Natural killer cell (primary cell): ENCODE measurements at places on chromosomes 7 and 10. TPM values are rescaled to one million over a fixed set of nuclear protein-coding genes. Genes with fewer than 3 reads are reported as not detected.

SPDYE9 gene
- not detected for total RNA-seq

EFCAB10 gene
- total RNA-seq: 1.9 TPM

LFNG gene
- 176 TPM for total RNA-seq

OR2A5 gene
- not detected for total RNA-seq

CADPS2 gene
- total RNA-seq: not detected

ZNF853 gene
- total RNA-seq: 6.5 TPM

SUV39H2 gene
- 3.8 TPM for total RNA-seq

GFRA1 gene
- total RNA-seq: not detected

GALNT17 gene
- not detected for total RNA-seq

NCF1 gene
- 62.2 TPM for total RNA-seq

MBL2 gene
- not detected for total RNA-seq

CLCN1 gene
- total RNA-seq: 0.19 TPM

RPEL1 gene
- total RNA-seq: not detected

NPSR1 gene
- not detected for total RNA-seq

- DNase-seq: no peak
Observed at GRCh38 chr7:94182066-94182465, 177.9 kb upstream of the BET1 start.

DNA sequence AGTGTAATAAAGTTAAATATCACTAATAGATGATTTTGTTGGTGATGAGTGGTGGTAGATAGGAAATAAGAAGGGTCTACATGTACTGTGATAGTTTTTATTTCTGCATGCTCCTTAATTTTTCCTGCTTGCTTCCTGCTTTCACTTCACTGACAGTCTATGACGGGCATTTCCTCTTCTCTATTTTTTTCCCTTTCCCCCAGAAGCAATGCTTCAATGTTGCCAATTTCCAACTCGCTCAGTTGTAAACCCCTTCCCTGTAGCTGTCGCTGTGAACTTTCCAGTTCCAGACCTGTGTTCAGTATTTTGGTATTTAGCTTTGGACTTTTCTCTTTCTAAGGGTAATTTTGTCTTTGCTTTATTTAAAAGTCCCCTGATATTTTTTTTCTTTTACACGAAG, 123.5 kb upstream of the AGR3 start:
- no peak for DNase-seq

DNA sequence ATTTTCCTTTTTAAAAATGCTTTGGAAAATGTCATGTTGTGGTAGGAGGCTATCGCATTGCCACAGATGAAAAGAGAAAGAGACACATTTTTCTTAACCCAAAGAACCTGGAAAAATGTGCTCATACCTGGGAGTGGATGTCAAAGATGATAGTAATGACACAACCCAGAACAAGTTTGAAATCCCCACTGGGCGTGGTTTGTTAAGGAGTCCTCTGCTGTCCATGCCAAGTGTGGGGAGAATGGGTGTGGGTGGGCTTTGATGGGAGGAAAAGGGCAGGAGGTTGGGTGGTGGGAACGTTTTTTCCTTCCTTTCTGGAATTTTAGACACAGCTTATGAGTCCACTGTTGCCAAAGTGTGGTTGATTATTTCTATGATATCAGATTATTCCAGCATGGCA, 10.9 kb downstream of the OPTN start:
- no peak for DNase-seq

DNA sequence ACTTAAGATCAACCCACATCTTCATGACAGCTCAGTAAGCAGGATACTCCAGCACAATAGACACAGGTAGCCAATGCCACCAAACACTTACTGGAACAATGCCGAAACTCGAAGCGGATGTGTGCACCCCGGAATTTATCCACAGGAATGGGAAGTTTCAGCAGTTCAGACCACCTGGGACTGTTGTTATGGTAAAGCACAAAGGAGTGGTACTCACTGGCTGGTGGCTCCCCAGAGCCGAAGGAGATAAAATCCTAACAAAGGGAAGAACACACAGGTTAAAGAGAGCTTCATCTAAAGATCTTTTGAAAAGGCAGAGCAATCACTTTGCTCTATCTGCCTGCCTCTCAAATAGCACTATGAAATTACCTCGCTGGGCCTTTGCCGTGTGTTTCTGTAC, 305.9 kb downstream of the DOCK4 start:
- no peak for DNase-seq

DNA sequence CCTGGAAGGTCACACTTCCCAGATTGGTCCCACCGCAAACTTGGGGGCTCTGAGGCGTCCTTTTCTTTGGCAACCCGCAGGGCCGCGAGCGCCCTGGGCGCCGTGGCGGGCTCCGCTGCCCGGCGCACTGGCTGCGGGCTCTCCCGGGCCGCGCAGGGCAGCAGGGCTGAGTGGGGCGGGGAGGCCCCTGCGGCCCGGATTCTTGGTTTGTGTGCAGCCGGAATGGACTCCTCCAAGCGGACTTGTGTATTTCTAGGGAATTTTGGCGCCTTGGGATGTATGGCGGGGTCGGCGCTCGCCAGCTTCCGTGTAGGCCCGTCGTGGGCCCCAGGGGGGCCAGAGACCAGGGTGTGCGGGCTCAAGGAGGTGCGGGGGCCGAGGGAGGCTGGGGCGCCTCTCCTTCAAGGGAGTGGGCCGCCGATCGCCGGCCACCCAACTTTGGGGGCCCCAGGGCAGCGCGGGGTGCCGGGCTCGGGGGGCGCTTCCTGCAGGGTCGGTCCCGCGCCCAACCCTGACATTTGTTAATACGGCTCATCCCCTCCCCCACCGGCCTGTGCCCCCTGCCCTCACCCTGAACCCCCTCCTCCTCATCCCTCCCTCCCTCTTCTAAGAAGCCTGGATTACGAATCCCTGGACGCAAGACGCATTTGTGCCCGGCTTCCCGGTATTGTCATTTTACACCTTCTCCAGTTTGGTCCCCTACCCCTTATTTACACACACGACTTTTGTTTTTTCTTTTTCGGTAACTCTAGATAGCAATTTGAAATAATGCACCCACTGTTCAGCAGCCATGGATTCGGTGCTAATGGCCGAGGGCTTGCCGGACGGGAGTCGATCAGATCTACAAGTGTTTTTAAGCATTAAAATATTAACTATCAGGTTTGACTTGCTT, 2.5 kb downstream of the TCF7L2 start:
- DNase-seq: peak; percentile 16

- no peak for DNase-seq
Observed at GRCh38 chr10:103062854-103063590, 130.1 kb downstream of the NT5C2 start.

DNA sequence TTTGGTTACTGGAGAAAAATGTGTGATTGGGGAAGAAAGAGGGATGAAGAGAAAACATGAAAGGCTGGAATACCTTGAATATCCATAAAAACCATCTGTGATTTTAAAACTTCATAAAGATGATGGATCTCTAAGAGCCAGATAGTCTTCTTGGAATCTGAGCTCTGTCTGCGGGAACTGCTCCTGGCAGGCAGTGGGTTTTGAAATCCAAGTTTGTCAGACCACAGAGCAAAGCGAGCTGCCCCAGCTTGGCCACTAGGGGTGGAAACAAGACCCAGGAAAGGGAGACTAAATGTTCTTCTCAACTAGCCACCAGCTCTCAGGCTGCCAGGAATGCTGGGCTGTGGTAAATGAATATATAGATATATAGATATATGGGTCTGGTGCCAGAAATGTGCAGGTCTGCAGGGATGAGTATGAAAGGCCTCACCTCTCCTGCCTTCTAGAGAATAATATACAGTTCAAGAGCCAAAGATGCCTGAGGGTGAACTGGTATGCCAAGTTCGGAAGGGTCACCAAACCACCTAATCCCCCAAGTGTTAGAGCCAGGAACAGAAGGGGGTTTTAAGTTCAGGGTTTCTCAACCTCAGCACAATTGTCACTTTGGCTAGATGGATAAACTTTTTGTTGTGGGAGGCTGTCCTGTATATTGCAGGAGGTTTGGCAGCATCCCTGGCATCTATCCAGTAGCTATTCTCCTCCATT, 208.8 kb downstream of the KCNMA1 start:
- DNase-seq: no peak

- no peak for DNase-seq
Observed at GRCh38 chr10:34526758-34527730, 288.1 kb downstream of the PARD3 start.

- DNase-seq: no peak
Observed at GRCh38 chr7:150863946-150864345, 11.6 kb downstream of the AOC1 start.

DNA sequence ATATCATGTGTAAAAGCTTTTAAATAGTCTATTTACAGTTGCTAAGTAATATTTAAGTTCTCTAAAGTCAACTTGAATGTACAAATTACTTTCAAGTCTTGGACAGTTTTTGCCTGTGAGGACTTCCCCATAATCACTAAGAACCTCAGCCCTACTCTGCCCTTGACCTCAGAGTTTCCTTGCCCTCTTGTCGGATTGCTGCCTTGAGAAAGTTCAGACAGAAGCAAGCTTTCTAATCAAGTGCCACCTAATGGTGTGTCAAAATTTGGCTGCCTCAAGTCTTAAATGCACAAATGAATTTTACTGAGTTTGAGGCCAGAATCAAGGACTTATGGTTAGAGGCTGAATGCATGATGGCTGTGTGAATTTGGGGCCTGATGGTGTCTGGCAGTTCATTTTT, 88.3 kb upstream of the KAT6B start:
- no peak for DNase-seq

DNA sequence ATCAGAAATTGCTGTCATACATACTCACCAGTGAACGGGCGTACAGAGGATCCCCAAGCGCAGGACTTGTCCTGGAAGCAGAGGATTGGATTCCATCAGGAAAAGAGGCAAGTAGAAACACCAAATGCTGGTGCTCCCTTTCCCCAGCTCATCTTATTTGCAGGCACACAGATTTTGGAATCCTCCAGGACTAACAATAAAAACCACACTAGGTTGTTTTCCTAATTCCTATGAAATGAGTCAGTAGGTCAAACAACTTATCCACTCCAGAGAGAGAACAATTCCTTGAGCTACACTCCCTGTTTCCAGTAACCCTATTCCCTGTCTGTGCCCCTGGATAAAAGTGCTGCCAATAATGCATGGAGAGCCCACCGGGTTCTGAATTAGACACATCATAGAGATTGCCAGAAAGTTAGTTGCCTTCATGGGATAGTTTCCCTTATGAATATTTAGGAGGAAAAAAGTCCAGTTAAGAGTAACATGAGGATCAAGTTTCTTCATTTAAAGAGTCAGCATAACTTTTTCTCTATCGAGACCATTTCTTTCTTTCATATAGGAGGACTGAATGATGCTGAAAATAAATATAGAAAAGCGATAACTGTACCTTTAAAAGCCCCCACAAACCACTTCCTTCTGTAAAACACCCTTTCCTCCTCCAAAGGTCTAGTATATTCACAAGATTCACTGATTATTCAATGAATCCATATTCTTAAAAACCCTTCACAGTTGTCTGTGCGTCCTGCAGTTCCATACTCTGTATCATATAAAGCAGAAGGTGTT, 178.3 kb upstream of the KLF14 start:
- DNase-seq: no peak

GRCh38 chr7:23380556-23380955, 81.4 kb downstream of the MALSU1 start:
- no peak for DNase-seq

DNA sequence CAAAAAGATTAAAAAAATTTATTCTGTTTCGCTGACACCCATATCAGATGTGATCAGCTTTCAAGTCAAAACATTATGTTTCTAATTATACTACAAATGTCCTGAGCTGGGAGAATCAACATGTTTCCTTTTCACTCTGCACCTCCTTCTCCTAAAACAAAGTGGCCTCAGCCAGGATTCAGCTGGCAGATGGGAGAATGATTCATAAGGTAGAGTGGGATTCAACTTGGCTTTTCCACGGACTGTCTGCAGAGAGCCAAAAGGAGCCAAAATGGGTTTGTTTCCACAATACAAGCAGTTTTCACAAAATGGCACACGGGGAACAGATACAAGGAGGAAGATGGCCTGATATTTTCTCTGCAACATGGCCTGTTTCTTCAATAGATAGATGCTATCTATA, 376.5 kb upstream of the PRKCQ start:
- DNase-seq: no peak

- no peak for DNase-seq
Observed at GRCh38 chr7:96499532-96499931, 177.6 kb upstream of the SLC25A13 start.

GRCh38 chr10:33183655-33184054, 150.8 kb downstream of the NRP1 start:
- no peak for DNase-seq

- DNase-seq: no peak
Observed at GRCh38 chr7:94272821-94273583, 121.7 kb upstream of the COL1A2 start.
